Bone marrow (tissue), 2 donors: ENCODE measurements at places on chromosomes 2 and 18.

DNA sequence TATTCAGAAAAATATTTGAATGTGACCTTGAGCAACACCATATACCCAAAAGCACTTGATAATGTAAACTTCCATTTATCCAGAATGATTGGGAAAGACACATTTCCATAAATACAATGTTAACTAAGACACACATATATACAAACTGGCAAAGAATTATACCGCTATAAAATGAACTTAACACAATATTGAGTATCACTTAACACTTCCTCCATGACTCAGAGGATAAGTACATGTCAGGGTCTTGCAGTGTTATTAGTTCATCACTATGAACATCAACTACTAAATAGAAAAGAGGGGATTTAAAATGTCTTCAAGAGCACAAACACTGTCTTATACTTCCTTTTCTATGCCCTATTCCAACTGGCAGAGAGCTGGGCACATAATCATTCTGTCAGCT lies 18.6 kb downstream of the WDSUB1 start:
- no peak for DNase-seq

DNA sequence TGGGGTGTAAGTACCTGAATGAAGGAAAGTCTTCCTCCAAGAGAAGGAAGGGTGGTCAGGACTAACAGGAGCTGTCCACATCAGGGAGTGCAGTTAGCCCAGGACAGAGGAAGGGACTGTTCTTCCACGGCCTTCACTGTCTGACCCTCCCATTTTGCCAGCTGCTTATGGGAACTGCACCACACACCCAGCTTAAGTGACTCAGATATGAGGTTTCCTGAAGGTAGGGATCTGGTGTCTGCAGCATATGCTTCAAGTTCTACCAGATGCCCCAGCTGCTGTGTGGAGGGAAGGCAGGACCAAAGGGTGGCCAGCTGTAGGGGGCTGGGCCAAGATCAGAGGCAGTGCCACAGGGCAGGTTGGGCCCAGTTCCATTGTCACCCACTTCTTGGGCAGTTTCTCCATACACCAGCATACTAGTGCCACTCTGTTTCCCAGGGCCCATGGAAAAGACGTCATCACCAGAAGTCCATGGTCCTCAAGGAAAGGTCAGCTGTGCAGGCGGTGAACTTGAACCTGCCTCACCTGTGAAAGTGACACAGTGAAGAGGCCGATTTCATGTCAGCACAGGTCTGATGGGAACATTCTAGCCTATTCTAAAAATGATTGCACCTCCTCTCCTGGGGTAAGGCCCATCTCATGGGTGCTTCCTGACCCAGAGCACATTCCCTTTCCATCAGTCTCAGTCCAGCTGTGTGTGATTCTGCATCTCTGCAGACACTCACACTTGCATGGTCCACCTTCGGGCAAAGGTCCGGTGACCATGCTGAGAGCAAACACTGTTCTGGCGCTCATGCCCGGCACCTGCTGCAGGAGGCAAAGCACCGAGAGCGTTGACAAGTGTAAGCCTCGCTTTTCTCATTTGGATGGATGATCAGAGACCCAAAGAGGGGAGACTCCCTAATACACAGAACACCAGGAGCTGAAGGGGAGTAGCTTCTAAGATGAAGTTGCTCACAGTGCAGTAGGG lies 68.0 kb downstream of the ACAA2 start:
- DNase-seq: no peak

DNA sequence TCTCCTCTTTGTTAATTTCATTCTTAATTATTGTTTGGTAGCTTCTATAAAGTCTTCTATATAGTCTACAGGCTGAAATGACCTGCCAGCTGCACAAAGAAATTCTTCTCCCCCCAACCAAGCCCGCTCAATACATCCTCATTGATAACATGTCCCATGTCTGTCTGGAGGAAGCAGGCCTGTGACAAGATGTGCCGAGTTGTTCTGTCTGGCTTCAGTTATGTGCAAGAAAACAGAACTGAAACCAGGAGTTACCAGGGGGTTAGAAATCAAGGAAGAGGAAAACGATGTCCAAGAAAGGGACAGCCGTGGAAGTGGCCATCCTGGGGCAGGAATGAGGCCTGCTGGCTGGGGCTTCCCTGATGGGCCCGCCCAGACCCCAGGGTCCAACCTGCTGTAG lies 57.6 kb downstream of the MTCL1 start:
- no peak for DNase-seq

DNA sequence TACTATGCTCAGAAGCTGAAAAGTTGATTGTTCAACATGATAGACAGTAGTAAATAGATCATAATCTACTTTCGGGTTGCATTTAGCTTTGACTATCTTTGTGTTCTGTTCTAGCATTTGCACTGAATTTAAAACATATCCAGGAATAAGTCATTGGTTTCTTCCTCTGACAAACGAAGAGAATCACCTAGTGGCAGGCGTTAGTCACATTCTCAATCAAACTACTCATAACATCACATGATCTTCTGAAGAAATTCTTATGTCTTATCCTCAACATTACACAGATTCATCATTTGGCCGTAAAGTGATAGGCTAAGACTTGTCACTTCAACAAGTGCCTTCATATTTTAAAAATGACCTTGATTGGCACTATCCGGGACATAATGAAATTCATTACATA lies 63.6 kb upstream of the TTC21B start:
- no peak for DNase-seq

- DNase-seq: no peak
Observed at GRCh38 chr2:218317835-218318234, 25.5 kb upstream of the TMBIM1 start.

GRCh38 chr2:206381881-206382280 lies 61.5 kb upstream of the ADAM23 start:
- DNase-seq: no peak

- DNase-seq: no peak
Observed at GRCh38 chr2:139916822-139917221, 1136.6 kb upstream of the NXPH2 start.

DNA sequence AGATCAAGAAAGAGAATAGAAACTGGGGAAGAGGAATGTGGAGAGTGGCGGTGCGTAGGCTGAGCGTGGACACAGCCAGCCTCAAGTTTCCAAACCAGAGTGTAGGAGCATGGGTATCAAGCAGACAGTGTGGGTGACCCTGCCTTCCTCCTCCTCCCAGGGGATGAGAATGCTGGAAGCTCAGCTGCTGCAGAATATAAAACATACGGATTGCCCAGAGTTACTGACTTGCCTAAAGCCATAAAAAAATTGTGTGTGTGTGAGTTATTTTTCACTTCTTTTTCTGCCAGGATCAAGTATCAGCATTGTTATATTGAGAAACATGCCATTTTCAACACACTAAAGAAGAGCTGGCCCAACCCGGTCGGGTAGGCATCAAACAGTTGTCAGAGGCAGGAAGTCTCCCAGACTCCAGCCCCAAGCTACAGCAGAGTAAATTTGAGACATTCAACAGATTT lies 333.3 kb upstream of the ACVR2A start:
- no peak for DNase-seq
